Activated T-cell treated with anti-CD3 and anti-CD28 coated beads, Interleukin-2, amount 50 U/mL, for 24 hours (primary cell): ENCODE measurements at places on chromosomes 7 and 10.

DNA sequence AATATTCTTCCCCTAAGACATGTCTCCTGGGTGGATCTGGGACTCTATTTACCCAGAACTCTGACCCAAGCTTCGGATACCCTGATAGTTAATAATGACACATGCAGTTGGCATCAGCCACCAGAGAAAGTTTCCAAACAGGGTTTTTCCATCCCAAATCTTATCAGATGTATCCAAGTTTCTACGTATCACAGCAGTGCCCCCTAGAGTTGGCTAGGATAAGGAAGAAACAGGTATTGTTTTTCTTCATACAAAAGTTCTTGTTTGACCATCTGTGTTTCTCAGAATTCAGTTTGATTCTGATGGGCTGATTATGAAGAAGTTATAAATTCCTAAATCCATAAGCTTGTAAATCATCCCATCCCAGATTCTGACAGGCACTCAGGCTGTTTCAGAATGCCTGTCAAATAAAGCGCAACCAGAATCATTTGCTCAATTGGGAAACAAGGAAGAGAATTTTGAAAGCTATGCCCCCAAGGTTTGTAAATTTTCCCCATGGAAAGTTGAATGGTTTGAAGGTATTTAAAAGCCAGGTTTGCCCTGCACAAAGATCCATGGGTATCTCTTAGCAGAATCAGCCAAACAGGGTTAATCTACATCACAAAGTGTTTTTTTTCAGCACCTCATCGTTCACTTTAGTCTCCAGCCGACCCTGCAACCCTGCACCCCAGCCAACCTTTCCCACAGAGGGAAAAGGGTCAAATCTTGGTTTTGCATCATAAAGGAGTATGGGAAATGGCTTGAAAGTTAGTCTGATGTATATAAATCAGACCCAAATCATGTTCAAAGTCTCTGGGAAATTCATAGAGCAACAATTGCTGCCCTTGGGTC is 47.4 kb downstream of the NRAP start:
- peaks cover 63% of the 10 kb centered on the region for H3K27me3 ChIP-seq
- DNase-seq, result no peak
- H3K4me3 ChIP-seq, result no peak overlapping the region
- no peak overlapping the region for H3K27ac ChIP-seq
- H3K4me1 ChIP-seq, result no peaks in the 10 kb centered on the region

DNA sequence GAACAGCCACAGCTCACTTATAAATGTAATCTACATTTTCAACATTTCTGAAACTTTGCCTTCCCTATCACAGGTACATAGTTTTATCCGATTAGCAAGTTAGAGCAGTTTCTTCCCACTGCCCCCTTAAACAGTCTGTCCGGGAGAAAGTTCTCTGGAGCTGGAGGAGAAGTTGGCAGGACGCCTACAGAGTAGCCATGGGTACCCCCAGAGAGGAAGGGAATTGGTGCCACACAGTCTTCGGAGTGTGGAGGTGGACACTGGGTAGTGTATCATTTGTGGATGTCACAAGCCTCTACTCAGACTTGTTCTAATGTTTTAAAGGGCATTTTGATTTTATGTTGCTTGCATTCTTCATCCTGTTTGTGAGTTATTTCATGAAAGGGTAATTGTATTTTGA is 39.0 kb downstream of the TAF3 start:
- no peak overlapping the region for H3K27ac ChIP-seq
- peaks cover 49% of the 10 kb centered on the region for H3K36me3 ChIP-seq
- no peak overlapping the region for H3K4me3 ChIP-seq
- H3K4me1 ChIP-seq, result peaks cover 32% of the 10 kb centered on the region

DNA sequence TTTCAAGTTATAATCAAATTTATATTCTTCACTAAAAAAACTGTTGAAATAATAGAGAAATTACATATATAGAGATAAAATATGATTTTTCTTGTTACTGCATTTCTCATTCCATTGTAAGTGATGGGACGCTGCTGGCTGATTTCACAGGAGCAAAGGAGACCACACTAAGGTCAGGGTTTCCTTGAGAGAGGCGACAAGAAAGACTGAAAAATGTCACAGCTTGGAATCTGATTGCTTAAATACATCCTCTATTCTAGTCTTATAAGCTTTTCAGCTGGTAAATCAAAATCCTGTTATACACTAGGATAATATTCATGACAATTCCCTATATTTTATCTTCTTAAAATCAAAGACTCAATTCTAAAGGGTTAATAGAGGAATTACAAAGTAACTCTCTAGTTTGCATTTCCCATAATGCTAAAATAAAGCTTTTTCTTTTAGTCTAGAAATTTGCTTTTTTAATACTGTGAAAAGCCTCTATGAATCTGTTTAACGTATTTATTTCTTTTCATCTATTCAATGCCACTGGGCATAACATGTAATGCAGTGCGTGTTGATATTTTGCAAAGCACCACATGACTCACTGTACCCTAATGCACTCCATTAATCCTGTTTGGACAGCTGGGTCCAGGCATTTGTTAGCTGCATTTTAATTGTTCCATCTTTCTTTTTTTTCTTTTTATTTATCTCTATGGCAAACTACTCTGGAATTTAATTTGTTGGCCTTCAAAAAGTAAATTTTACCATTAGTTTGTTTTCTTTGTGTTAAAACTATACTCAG is 81.7 kb downstream of the RNF32 start:
- DNase-seq, result no peak
- no peaks in the 10 kb centered on the region for H3K27me3 ChIP-seq
- no peak overlapping the region for H3K27ac ChIP-seq
- H3K4me3 ChIP-seq, result no peak overlapping the region
- peaks cover 64% of the 10 kb centered on the region for H3K36me3 ChIP-seq
- peaks cover 6% of the 10 kb centered on the region for H3K4me1 ChIP-seq

DNA sequence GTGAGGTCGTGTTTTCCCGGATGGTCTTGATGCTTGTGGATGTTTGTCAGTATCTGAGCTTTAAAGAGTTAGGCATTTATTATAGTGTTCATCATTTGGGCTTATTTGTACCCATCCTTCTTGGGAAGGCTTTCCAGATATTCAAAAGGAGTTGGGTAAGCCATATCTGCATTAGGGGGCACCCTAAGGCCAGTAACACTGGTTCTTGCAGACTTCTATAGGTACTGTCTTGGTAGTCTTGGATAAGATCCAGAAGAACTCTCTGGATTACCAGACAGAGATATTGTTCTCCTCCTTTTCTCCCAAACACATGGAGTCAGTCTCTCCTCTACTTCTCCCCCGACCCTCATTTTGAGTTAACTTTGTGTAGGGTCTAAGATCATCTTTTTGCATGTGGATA is 92.8 kb downstream of the SDK1 start:
- DNase-seq, result no peak
- H3K4me1 ChIP-seq, result no peaks in the 10 kb centered on the region
- H3K27ac ChIP-seq, result no peak overlapping the region
- H3K27me3 ChIP-seq, result peaks cover 3% of the 10 kb centered on the region
- H3K36me3 ChIP-seq, result no peaks in the 10 kb centered on the region

DNA sequence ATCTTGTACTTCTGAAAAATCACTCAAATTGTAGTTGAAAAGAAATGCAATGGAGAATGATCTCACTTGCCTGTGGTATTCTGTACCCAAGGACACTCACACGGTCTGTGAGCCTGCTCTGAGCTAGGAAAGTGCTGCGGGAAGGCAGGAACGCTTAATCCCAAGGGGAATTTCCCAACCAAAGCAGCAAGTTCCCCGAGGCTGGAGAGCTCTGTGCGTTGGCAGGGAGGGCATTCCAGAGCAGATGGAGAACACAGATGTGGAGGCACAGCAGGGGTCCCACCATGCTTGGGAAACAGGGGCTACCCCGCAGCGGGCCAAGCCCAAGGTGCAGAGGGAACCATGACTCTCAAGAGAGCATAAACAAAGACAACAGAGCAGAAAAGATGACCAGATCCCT is 13.6 kb downstream of the SVIL start:
- no peak overlapping the region for H3K27ac ChIP-seq
- no peaks in the 10 kb centered on the region for H3K27me3 ChIP-seq
- H3K36me3 ChIP-seq, result no peaks in the 10 kb centered on the region

GRCh38 chr10:15784662-15785300 is 65.1 kb upstream of the ITGA8 start:
- H3K27ac ChIP-seq, result no peak overlapping the region
- no peaks in the 10 kb centered on the region for H3K27me3 ChIP-seq
- no peak overlapping the region for H3K4me3 ChIP-seq
- no peak for DNase-seq
- peaks cover 97% of the 10 kb centered on the region for H3K36me3 ChIP-seq
